ENCODE measurements at places on chromosomes 6 and 20. TPM values are rescaled to one million over a fixed set of nuclear protein-coding genes. Genes with fewer than 3 reads are reported as not detected.

GRCh38 chr6:168127384-168127868 lies 48.4 kb upstream of the FRMD1 start:
- DNase-seq: no peak

DNA sequence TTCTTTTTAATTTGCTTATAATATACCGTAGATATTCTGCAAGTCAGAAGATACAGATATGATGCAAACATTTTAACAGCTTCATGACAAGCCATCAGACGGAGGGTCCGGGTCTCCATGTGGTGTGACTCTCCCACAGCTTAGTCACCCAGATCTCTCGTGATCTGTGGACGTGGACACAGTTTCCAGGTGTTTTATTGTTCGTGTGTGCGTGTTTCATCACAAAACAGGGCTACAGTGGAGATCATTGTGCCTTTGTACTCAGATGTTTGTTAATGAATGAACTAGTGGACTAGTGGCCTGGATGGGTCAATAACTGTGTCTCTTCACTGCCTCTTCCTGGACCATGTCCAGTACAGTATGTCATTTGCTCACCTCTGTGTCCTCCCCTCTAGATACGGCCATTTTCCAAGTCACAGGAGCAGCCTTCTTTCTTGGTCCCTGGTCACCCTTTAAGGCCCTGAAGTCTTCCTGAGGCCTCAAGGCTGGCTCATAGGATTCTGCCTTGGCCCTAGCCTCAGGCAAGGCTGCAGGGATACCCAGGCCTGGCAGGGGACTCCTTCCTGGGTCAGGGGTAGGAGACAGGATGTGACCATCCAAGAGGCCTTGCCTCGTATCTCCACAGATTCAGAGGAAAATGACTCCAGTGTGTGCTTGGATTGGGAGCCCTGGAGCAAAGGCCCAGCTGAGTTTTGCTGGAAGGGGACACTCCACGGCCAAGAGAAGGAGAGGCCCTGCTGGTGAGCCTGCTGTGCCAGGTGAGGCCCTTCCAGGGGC lies 4.6 kb downstream of the ADIG start:
- DNase-seq: peak; percentile 38

DNA sequence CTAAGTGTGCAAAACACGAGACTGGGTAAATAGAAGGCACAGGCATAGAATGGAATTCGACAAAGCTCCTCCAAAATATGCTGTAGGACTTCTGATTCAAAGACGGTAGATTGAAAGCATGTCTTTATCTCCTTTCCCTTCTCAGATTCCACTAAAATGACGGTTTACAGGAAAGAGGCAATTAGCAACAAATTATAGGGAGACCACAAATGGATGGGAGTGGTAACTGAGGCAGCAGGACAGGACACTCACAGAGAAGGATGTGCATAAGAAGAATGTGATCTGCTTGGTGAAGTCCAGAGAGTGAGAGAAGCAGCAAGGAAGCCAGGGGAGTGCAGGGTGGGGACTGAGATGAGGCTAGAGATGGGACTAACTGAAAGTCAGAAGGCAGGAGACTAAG lies 113.4 kb upstream of the MRPS10 start:
- no peak for DNase-seq

- DNase-seq: no peak
Observed at GRCh38 chr6:111579816-111580215, 25.9 kb downstream of the TRAF3IP2 start.

DNA sequence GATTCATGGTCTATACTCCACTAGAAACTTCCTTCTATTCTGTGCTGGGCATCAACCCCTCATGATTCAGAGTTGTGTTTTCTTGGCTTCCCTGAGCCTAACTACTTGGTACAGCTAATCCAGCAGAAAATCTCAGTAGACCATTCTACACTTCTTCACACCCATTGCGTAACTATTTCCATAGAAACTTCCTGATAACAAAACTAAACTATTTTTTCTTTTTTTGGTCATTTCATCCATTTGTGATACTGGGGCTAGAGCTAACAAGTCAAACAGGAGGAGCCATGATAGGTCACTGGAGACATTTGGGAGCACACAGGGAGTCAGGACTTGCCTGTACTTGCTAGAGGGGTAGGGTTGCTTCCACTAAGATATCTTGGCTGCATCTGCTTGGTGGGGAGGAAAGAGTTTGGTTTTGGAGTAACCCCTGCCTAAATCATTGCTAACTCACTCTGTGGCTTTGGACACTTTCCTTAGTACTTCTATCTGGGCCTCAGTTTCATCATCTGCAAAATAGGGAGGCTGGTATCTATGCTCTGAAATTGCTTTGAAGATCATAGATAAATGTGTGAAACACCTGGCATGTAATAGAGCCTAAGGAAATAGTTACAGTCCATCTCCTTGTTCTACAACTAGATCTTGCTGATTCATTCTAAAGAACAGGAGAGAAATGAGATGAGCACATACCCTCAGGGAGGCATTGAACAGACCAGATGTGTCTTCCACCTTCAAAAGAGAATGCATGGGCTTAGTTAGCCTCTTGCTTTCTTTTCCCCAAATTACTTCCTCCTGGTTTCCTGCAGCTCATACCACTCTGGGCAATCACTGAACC lies 127.9 kb upstream of the ADGRF1 start:
- peak; percentile 90 for DNase-seq

GRCh38 chr6:98380589-98380988 lies 453.8 kb upstream of the POU3F2 start:
- peak; percentile 7 for DNase-seq

DNA sequence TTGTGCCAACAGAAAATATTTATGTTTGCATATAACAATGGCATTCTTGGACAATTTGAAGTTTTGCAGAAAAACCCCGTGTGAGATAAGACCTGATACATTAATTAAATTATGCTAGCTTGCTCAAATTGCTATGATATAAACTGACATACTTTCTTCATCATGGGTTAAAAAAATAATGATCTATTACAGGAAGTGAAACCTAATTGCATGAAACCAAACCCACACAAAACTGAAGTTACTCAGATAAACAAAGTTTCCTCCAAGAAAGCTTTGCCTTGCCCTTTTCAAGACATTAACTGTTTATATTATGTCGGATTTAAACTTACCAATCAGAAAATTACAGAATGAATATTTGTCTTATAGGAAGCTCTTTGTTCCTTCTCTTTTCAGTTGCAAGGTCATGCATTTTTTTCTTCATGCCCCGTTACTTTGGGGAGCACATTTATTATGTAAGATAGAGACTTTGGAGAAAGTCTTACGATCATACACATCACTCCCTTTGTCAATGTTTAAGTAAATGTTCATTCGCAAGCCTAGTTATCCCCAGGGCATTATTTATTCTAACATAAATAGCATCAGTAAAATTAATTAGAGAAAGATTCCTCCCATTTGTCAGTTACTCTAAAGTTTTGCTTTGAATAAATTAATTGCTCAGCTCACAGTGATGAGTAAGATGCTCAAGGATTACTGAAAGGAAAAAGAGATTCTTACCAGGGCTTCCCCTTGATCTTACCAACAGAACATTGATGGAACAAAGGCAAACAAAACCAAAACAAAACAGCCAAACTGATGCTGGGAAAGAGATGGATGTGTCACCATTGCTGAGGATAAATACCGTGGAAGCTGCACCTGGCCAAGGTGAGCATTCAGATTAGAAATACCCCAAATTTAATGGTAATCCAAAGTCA lies 14.8 kb upstream of the TMEM244 start:
- DNase-seq: no peak

- no peak for DNase-seq
Observed at GRCh38 chr20:44405257-44405656, 49.8 kb downstream of the HNF4A start.

DNA sequence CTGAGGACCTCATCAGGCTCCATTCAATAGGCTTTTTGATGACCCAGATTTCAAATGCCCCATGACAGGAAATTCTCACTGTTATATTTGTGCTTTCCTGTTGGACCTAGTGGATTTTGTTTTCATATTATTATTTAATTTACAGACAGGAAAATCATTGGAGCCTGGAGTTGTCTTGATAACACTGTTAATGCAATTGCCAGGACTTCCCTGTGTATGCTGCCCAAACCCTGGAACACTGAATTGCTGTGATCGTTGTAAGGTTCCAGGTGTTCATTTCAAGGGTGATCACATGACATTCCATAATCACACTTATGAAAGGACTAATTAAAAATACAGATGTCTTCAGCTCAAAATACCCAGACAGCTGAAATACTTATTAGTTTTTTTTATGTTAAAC lies 783.2 kb downstream of the DHX35 start:
- DNase-seq: no peak

- peak; percentile 65 for DNase-seq
Observed at GRCh38 chr6:146289816-146290588, 253.6 kb upstream of the RAB32 start.

GRCh38 chr6:142960098-142960497 lies 15.1 kb upstream of the HIVEP2 start:
- no peak for DNase-seq

GRCh38 chr6:153149891-153150290 lies 18.8 kb upstream of the RGS17 start:
- no peak for DNase-seq

DNA sequence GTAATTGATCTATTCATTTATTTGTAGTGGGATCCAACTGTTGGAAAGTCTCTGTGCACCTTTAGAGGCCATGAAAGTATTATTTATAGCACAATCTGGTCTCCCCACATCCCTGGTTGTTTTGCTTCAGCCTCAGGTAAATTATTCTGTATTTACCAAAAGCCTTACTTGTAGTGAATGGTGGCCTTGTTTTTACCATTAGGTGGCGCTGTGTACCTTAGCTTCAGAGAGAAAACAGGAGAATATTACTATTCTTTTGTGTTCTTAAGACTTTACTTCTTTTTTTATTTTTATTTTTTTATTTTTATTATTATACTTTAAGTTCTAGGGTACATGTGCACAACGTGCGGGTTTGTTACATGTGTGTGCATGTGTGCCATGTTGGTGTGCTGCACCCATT lies 23.7 kb downstream of the PEX7 start:
- DNase-seq: peak; percentile 73

DNA sequence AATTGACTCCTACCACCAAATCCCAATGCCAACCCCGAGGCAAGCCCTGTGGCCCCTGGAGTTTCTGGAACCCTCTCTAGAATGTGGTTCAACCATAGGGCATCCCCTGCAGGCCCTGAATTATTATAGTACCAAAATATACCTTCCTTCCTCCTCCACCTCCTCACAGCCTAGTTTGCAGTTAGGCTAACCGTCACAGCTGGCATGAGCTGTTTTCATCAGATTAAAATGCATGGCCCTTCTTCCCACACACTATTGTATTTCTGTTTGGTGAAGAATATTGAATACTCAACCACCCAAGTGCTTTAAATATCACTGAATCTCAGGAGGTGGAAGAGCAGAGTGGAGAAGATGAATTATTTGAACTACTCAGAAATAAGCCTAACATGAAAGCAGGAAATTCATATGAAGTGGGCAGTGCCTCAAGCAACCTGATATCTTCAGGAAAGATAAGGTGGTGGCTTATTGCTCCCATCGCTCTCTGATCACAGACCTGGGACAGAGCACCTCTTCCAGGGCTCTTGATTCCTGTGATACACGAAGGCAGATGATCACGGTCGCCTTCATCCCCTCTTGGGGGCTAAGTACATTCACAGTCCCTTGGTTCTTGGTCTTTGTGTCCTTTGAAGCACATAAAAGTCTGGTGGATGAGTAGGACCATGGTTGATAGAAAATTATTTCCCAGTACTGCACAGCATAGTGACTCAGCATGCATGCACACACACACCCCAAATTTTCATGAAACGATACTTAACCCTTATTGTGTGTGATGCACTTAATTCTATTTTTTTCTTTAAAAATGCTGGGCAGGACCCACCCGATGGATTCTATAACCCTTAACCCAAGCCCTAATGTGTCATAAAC lies 90.9 kb downstream of the PSMG4 start:
- DNase-seq: no peak

- DNase-seq: no peak
Observed at GRCh38 chr6:51459958-51460357, 627.5 kb downstream of the PKHD1 start.

DNA sequence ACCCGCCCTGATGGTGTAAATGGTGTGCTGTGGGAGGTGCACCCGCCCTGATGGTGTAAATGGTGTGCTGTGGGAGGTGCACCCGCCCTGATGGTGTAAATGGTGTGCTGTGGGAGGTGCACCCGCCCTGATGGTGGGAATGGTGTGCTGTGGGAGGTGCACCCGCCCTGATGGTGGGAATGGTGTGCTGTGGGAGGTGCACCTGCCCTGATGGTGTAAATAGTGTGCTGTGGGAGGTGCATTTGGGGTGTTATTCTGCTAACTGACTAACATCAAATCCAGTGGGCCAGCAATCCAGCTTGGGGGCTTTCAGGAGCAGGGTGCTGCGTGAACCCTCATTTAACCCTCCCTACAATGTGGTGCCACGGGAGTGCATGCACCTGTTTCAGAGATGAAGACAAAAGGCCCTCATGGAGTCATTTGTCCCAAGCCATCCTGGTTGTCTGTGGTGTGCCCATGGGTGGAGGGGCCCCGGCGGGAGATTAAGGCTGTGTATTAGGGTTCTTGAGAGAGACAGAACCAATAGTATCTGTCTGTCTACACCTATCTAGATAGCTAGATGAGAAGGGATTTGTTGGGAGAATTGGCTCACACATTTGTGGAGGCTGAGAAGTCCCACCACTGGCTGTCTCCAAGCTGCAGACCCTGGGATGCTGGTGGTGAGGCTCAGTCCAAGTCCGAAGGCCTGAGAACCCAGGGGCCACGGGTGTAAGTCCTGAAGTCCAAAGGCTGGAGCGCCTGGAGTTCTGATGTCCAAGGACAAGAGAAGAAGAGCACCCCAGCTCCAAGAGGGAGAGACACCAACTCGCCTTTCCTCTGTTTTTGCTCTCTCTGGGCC lies 39.2 kb downstream of the TMEM242 start:
- DNase-seq: no peak

Gene KCNB1
- under 0.01 TPM for total RNA-seq

Gene MYO6
- total RNA-seq: 53.3 TPM

Gene BEND6
- total RNA-seq: 2.1 TPM

Gene BCL2L1
- total RNA-seq: 182 TPM

Gene ZNF311
- total RNA-seq: 1.6 TPM
